ENCODE measurements at places on chromosomes 11 and 22. TPM values are rescaled to one million over a fixed set of nuclear protein-coding genes. Genes with fewer than 3 reads are reported as not detected.

- DNase-seq, result no peak
- H3K27ac ChIP-seq, result no peak overlapping the region
- H3K36me3 ChIP-seq, result peaks cover 87% of the 10 kb centered on the region
- H3K4me1 ChIP-seq, result no peaks in the 10 kb centered on the region
- H3K4me3 ChIP-seq, result no peak overlapping the region
These were observed 85.3 kb upstream of the GAL start for GRCh38 chr11:68598816-68599653.

ZNF70 gene
- total RNA-seq, result 3.1 TPM

CSKMT gene
- 1.8 TPM for total RNA-seq

GRCh38 chr22:45482169-45482568, 20.5 kb upstream of the FBLN1 start:
- no peak for DNase-seq
- H3K36me3 ChIP-seq, result no peaks in the 10 kb centered on the region
- H3K4me1 ChIP-seq, result no peaks in the 10 kb centered on the region
- no peaks in the 10 kb centered on the region for H3K27me3 ChIP-seq
- no peak overlapping the region for H3K4me3 ChIP-seq

DNA sequence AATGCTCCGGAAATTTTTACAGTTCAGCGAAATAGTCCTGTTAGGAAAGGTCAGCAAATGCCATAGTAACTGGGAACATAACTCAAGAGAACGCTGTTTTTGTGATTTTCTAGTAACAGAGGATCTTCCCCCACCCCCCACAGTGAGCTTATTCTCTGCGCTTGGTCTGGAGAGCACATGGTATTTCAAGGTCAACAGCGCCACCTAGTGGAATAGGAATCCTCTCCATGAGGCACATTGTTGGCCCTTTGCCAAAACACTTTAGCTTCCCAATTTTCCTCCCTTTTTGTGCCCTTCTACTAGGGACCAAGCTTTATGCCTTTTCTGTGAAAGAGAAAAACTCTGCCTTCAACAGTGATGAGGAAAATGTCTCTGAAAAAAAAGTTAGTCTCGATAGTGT, 13.2 kb upstream of the OR4C12 start:
- no peak overlapping the region for H3K27ac ChIP-seq
- no peaks in the 10 kb centered on the region for H3K4me1 ChIP-seq
- no peaks in the 10 kb centered on the region for H3K36me3 ChIP-seq
- H3K4me3 ChIP-seq, result no peak overlapping the region

KCNJ1 gene
- total RNA-seq, result 3.1 TPM

ROBO4 gene
- total RNA-seq, result 18.3 TPM

- H3K4me3 ChIP-seq, result no peak overlapping the region
- no peak overlapping the region for H3K27ac ChIP-seq
- H3K4me1 ChIP-seq, result no peaks in the 10 kb centered on the region
- no peak for DNase-seq
- H3K27me3 ChIP-seq, result no peaks in the 10 kb centered on the region
- no peaks in the 10 kb centered on the region for H3K36me3 ChIP-seq
These were observed 2.4 kb upstream of the SPDYC start for GRCh38 chr11:65167656-65168055.

All from gastrocnemius medialis (tissue), 4 donors.